ENCODE measurements at places on chromosomes 11 and 22.
A peak's percentile ranks its signal among the peaks of the same experiment; 100 is the strongest.

- no peak for DNase-seq
Observed at GRCh38 chr11:124732230-124732629, 7.5 kb upstream of the NRGN start.

GRCh38 chr11:126153972-126154371, 57.5 kb downstream of the RPUSD4 start:
- DNase-seq: no peak

GRCh38 chr11:6419009-6419631, at the start of gene APBB1:
TSS of gene APBB1 (minus strand) at chr11:6419094. CDS start at chr11:6411347, 7,747 bp downstream.
- DNase-seq: peak; percentile 72

GRCh38 chr11:2944530-2944929, 15.3 kb upstream of the PHLDA2 start:
- DNase-seq: no peak

DNA sequence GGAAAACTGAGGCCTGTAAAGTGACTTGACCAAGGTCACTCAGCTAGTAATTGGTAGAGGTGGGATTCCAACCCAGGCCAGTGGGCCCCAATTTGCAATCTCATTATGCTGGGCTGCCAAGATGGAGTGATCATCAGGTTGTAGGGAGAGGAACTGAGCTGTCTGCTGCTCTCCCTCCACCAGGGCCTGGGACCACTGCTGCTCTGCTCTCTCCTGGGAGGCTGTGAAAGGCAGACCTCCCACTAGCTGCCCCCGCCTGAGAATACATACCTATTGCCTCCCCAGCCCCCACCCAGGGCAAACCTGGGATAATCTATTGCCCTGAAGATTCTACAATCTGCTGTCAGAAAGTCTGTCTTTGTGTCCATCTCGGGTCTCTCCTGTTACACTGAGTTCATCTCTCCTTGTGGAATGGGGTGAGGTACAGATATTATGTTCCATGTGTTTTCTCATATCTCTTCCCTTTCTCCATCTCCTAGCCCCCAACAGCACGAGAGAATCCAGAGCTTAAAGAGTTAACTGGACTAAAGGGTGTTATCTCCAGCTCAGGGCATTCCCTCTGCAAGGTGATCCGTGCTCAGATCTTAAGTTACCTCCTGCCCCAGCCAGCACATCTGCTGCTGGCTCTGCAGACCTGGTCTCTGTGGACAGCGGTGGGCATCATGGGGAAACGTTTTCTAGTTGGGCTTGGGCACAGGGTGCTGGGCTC, 5.6 kb downstream of the NECTIN1 start:
- no peak for DNase-seq

GRCh38 chr11:69446108-69446507, 35.4 kb upstream of the LINC01488 start:
- no peak for DNase-seq

DNA sequence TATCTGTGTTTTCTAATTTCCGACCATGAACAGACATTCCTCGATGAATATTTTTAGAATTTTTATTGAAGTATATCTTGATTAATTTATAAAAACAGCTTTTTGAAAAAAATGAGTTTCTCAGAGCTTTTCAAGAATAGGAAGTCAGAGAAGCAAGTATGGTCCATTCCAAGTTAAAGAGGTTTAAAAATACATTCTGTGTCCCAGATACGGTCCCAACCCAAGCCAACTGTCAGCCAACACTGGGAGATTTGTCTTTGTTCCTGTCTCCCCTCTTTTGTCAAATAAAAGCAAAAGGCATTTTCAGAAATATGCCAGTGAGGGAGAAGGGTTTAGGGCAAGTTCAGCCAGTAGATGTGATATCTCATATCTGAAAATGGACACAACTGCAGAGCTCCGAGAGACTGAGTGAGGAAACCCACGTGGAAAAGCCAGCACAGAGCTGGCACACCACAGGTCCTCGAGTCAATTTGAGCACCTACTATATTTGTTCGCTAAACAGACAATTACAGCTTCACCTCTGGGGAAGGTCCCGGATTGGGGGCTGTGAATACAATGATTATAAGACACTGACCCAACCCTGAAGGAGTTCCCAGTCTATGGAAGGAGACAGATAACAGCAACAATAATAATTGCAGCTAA, 59.8 kb downstream of the C11orf91 start:
- DNase-seq: no peak

DNA sequence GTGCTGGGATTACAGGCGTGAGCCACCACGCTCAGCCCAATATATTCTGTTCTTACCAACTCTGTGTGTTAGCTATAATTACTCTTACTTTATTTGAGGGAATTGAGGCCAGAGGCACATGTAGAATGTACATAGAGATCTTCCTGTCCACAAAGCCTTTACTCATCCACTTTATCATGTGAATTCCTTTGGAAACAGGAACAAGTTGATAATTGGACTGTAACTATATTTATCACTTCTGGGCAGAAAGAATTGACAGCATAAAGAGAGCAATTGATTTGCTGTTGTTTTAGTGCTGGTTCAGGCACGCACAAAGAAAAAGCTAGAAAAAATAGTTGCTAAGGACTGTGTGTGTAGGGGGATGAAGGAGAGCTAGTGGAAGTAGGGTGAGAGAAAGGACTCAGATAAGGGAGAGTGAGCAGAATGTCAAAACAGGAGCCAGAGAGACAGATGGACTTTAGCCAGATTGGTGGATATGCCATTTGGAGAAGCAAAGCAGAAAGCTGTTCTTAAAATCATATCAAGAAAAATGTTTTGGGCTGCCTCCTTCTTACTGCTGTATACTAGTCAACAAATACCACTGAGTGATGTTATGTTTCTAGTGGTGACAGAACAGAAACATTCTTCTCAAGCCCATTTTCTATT, 929.8 kb upstream of the CNTN5 start:
- DNase-seq: no peak

GRCh38 chr22:39471381-39472141, 14.7 kb downstream of the MGAT3 start:
- peak; percentile 4 for DNase-seq

- no peak for DNase-seq
Observed at GRCh38 chr11:409600-410483, 5.0 kb downstream of the SIGIRR start.

- DNase-seq: no peak
Observed at GRCh38 chr11:6991227-6991626, 28.9 kb downstream of the ZNF214 start.

- no peak for DNase-seq
Observed at GRCh38 chr22:41367039-41367679, 14.6 kb upstream of the TEF start.

DNA sequence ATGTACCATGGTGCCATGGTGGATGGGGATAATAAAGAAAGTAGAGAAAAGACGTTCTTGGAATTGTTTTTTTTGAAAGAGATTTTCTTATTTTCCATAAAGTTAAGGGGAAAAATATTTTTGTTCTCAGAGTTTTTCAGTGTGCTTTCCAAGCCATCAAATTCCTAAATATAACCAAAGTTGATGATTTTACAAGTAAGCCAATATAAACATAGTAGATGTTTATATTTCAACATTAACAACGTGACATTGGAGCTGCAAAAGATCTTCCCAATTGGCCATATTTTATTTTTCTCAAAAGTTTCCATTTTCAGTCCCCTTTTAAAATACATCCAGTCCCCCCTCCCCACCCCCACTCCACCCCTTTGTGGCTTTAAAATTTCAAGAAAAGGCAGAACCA, 80.9 kb upstream of the PICALM start:
- no peak for DNase-seq

Data from CD4-positive, alpha-beta T cell treated with Interleukin-15 for 4 hours (primary cell).